NCI-H524 treated with DMSO at 0.1 percent for 48 hours (cell line): ENCODE measurements at places on chromosomes 11 and 22.
A peak's percentile ranks its signal among the peaks of the same experiment; 100 is the strongest.

- no peak for DNase-seq
Observed at GRCh38 chr22:46082633-46083032, 67.7 kb upstream of the PPARA start.

DNA sequence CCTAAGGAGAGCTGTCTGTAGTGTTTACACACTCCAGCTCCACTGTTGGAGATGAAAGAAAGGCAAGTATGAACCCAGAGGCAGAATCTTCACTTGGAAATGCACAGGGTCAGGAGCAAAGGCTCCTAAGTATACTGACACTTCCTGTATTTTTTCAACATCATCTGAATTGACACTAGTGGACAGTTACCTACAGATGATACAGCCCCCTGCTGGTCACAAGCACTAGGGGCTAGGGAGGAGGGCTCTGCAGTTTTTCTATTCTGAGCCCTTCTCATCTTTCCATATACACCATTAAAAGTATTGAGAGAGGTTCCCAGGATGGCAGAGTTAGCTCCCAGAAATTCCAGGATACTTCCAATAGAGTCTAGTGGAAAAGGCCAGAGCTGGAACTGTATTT is 290.3 kb upstream of the API5 start:
- DNase-seq, result no peak

- no peak for DNase-seq
Observed at GRCh38 chr11:112318661-112319060, 58.0 kb upstream of the PLET1 start.

DNA sequence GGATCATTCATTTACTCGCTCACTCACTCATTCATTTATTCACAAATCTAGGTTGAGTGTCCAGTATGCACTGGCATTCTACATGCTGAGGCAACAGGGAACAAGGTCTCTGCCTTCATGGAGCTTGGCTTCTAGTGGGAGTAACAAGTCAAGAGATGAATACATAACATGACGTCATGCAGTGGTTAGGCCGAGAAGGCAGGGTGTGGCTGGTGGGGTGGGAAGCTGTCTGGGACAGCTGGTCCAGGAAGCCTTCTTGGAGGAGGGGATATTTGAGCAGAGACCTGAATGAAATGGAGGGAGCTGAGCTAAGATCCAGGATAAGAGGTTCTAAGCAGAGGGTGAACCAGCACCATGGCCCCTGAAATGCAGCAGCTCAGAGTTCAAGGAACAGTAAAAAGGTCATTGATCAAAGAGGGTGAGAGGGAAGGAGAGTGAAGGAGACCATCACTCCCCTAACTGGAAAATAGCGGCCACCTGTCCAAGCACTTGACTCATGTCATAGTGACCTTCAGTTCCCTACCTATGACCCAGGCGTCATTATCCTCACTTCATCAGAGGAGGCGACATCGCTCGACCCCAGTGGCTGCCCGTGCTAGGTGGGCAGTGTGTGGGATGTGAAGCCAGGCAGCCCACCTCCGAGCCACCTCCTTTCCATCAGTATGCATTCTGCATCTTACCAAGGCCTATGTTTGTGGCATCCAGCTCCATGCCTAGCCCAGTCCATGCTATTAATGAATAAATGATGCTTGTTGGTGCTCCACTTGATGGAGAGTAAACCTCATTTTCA is 105.0 kb downstream of the TSPAN18 start:
- DNase-seq, result no peak

GRCh38 chr11:34345540-34345876 is 12.3 kb downstream of the ABTB2 start:
- peak; percentile 92 for DNase-seq

DNA sequence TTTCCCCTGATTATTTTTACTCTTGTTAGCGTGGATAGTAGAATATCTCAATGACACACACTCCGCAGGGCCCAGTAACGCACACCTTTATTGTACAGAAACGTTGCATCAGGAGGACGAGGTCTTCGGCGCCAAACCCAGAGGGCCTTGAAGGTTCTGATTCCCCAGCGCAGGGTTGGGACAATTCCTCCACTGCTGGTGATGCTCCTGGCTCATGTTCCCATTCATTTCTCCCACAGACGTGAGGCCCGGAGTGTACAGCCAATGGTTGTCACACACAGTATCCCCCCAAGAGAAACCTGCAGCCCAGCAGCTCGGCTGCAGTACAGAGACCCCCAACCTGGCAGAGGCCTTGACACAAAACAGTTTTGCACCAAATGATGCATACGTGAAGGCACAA is 6.1 kb upstream of the ANO1 start:
- DNase-seq, result no peak

- no peak for DNase-seq
Observed at GRCh38 chr11:13680501-13681264, 12.2 kb downstream of the FAR1 start.

DNA sequence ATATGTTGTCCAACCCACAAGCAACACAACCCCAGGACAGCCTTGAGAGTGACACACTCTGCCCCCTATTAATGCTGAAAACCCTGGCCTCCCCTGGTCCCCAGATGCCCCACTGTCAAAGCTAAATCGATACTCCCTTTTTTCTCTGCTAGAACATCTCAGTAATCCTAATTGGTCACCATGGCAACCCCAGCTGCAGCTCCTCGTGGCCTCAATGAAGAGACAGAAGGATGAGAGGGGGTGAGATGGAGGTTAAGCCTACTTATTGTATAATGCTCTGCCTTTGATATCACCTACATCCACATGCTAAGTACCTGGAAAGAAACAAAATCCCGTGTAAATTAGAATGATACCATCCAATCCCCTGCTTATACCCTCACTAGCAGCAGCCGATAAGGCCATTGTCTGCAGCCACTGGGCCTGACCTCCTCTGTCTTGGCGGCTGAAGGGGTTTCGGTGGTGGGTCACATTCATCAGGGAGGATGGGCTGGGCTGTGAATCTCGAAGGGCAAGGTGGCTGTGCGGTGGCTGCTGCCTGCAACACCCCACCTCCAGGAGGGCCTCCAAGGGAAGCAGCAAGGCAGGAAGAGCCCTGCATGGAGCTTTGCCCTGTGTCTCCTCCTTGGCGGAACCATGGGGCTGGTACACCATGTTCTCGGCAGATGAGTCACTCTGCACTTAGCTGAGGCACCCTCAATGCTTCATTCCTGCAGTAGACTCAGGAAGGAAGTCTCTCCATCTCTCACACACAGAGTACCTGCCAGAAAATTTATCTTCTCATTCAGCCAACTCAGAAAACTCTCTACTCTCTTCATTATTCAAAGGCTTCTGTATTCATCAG is 399.5 kb downstream of the BUD13 start:
- DNase-seq, result peak; percentile 99

- no peak for DNase-seq
Observed at GRCh38 chr11:76807206-76807875, 24.2 kb downstream of the TSKU start.

- DNase-seq, result no peak
Observed at GRCh38 chr11:118900535-118901384, 17.1 kb downstream of the CXCR5 start.

DNA sequence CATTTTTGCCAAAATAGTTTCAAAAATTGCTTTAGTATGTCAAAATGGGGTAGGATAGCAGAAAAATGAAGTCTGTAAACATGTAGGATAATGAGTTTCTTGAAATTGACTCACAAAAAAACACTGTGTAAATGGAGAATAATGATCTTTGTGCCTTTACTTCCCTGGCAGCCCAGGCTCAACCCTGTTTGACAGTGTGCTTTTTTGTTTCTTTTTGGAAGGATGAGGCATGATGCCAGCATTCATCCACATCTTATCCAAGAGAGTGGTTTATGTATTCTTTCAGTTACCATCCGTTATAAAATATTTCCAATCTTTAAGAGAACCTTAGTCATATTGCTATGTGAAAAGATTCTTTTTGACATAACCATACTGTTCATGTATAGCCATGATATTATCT is 70.6 kb downstream of the ARHGAP42 start:
- no peak for DNase-seq

- no peak for DNase-seq
Observed at GRCh38 chr11:2590965-2591754, 108.6 kb downstream of the KCNQ1OT1 start.

GRCh38 chr22:32050678-32051515 is 7.8 kb downstream of the SLC5A1 start:
- no peak for DNase-seq

- DNase-seq, result no peak
Observed at GRCh38 chr22:23697031-23697970, 6.5 kb downstream of the RGL4 start.

GRCh38 chr11:105000167-105000566 is 22.8 kb downstream of the CASP5 start:
- DNase-seq, result no peak

GRCh38 chr22:30202531-30203006 is 44.0 kb downstream of the LIF start:
- no peak for DNase-seq

- DNase-seq, result no peak
Observed at GRCh38 chr11:67997475-67997921, 6.4 kb downstream of the UNC93B1 start.

GRCh38 chr11:78767027-78767932 is 192.6 kb upstream of the NARS2 start:
- no peak for DNase-seq

DNA sequence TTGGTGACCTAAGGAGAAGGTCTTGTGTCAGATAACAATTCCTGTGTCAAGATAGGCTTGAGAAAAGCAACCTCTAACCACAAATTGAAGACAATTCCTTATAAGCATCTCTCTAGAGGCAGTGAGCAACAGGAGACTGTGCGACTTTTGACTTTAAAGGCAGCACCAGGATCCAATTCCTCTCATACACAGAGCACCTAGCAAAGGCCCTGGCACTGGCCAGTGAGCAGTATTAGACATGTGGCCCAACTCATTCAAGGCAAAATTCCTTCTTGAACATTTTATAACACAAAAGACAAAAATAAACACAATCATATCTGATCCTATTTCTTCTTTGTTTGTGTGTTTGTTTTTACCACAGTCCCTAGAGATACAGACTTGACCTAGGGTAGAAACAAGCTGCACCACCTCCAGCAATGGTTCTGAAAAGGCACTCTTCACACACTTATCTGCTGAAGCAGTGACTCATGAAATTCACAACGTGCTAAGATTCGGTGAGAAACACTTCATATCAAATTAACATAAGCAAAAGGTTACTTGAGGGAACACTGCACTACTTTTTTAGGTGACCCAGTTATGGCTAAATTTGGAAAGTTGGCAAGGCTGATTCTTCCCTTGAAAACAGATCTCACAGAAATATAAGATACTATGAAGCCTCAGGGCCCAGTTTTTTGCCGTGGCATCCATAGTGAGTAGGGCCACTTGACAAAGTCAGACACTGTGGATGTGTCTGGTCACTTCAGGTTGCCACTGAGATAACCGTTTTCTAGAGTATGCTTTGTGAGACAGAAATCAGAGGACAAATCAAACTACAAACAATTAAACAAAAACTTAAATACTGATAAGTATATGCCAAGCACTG is 1018.9 kb downstream of the DLG2 start:
- DNase-seq, result no peak

DNA sequence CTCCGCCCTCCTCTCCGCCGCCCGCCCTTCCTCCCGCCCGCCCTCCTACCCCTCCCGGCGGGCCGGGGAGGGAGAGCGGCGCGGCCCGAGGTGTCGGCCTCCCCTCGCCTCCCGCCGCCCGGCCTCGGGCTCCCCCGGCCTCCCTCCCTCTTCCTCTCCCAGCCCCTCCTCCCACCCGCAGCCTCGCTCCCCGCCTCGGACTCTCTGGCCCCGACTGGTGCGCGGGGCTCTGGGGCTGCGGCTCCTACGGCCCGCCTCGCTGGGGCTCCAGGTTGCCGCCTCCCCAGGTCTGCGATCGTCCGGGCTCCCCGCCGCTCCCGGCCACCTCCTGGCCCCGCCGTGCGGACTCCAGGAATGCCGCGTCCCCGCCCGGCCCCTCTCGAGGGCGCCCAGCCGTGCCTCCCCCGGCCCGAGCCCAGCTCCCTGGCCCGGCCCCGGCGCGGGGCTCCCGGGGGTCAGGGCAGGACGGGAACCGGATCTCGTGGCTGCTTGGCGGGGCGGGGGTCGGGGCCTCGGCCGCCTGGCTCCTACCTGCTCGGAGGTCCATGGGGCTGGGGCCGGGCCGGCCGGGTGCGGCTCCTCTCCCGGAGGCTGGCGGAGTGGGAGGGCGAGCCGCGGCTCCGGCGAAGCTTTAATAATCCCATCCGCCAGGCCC is at the start of gene CLCF1:
CLCF1 (minus strand) TSS at position 606 of the 655 bp plus-strand sequence; CDS start at position 547, 59 bp downstream.
- no peak for DNase-seq

GRCh38 chr22:16936625-16937024 is 71.4 kb downstream of the GAB4 start:
- DNase-seq, result no peak

DNA sequence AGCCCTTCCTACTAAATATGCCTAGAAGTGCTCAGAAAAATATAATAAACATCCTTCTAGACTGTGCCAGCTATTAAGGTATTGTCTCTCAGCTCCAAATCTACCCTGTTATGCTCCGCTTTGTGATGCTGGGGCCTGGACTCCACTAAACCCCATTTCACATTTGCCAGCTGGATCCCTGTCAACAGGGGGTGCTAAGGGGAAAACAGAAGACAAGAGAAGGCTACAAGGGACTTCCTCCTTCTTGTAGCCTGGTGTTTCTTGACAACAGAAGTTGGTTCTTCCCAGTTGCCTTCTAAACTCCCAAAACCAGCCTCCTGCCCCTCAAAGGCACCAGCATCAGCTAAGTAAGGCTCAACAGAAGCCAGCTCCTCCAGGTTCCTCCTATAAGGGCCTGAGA is 5.2 kb downstream of the NUMA1 start:
- no peak for DNase-seq

DNA sequence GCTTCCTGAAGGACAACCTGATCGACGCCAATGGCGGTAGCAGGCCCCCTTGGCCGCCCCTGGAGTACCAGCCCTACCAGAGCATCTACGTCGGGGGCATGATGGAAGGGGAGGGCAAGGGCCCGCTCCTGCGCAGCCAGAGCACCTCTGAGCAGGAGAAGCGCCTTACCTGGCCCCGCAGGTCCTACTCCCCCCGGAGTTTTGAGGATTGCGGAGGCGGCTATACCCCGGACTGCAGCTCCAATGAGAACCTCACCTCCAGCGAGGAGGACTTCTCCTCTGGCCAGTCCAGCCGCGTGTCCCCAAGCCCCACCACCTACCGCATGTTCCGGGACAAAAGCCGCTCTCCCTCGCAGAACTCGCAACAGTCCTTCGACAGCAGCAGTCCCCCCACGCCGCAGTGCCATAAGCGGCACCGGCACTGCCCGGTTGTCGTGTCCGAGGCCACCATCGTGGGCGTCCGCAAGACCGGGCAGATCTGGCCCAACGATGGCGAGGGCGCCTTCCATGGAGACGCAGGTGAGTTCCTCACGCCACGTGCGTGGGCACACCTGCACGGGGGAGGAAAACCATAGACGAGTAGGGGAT is 1.5 kb downstream of the BCR start:
- no peak for DNase-seq

- DNase-seq, result no peak
Observed at GRCh38 chr11:86257446-86257845, 12.9 kb downstream of the EED start.

- no peak for DNase-seq
Observed at GRCh38 chr11:7275133-7275532, 23.4 kb downstream of the SYT9 start.
